ENCODE measurements at places on chromosomes 7 and 10.

DNA sequence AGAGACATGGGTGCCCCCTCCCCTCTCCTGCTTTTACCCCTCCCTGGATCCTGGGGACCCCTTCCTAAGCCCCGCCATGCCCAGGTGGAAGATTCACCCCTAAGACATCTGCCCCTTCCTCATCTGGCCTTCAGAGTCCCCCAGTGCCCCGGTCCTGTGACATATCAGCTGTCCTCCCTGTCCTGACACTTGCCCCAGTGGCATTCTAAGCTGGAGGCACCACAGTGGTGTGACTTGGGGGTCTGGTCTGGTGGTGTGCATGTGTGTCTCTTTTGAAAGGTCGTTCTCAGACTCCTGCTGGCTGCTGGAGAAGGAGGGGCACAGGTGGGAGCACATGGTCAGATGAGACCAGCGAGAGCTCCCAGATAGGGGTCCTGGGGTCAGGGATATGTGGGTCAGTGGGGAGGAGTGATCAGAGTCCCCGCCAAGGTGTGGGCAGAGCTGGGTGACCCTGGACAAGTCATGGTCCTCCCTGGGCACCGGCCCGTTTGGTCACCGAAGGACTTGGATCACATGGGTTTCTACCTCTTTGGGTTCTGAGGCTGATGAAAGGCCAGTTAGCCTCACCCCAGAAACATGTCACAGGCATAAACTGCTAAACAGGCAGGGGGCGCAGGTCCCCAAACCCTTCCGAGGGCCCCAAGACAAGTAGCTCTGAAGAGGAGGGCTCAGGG, 645 bp upstream of the TFR2 start:
- DNase-seq = no peak

DNA sequence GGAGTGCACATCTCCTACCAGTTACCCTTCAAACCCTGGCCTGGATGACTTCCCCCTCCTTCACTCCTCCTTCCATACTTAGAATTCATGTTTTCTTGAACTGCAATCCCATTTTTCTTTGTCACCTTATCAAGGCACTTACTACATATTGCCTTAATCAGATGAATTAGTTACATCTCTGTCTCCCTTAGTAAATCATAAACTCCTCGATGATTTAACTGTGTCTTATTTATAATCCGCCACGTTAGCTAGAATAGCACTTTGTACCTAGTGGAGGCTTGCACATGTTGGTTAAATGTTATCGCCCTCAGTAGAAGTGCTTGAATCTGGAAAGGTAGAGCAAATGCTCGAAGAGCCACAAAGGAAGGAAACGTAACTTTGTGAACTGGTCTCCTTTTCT, 94.7 kb upstream of the RAB11FIP2 start:
- no peak for DNase-seq

GRCh38 chr7:59079-60016, 133.0 kb upstream of the FAM20C start:
- DNase-seq = no peak

GRCh38 chr7:153370092-153370491, 610.5 kb downstream of the ACTR3B start:
- no peak for DNase-seq

DNA sequence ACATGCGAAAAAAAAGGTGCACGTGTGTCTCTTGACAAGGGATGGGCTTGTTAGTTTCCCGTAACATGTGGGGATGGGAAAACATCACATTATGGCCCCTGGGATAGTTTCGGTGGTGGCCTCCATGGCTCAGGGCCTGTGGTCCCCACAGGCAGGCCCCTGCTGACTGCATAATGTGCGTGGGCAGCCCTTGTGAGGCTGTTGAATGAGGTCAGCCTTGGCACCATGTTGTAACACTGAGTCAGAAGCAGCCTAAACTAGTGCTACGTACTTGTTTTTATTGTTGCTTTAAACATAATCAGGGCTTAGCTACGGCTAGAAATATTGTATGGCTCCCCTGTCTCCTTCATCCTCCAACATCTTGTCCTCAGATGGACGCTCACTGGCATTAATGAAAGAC, 80.6 kb downstream of the BEND7 start:
- DNase-seq = no peak

GRCh38 chr10:31051703-31052102, 20.0 kb upstream of the ZNF438 start:
- no peak for DNase-seq

DNA sequence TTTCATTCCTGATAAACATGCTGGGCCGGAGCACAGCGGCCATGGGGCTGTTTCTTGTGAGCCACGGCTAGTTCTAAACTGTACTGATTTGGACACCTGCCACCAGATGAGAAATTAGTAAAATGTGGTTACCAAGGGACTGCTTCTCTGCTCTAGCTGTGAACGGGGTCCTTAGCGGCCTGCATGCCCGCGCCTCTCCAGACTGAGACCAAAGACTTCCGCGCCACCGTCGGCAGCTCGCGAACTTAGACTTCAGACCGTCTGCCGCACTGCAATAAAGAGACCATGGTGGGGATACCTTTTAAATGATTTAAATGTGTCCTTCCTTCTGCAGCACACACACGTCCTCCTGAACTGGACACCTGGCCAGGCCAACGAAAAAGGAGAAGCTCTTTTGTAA, 116.4 kb downstream of the BMS1 start:
- DNase-seq = no peak

- DNase-seq = no peak
These were observed at the start of gene SYNPO2L for GRCh38 chr10:73655990-73656298. Gene SYNPO2L (minus strand): TSS chr10:73656029. CDS start chr10:73655922, 107 bp downstream.

GRCh38 chr7:40199076-40199802, 64.4 kb downstream of the SUGCT start:
- DNase-seq = no peak

DNA sequence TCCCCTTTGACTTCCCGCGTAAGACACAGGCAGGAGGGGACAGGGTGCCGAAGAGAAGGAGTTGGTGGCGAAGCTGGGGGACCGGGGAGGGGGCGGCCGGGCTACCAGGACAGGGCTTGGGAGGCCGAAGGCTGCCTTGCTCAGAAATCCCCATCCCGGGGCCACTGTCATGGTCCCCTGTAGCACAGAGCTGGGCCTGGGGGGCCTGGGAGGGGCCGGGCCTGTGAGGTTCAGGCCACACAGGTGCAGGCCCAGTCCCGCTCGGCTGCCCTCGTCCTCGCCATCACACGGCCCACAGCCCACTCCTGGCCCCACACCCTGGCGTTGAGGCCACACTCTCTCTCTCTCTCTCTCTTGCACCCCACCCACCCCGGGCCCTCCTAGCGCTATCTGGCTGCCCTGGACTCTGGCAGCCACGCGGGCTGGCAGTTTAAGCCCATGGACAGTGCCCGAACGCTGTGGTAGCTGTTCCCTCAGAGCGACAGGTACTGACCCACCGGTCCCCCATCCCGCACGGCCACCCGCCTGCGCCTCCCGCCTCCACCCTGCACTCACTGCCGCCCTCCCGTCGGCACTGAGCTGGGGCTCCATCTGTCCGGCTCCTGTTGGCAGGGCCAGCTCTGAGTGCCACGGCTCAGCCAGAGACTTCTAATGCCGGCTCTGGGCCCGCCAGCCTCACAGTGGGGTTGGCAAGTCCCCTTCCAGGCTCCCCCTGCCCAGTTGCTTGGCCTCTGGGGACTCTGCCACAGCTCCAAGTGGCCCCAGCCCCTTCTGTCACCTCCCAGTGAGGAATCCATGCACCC, 28.0 kb downstream of the TTYH3 start:
- no peak for DNase-seq

GRCh38 chr7:99452541-99452940, 13.4 kb downstream of the ATP5MF start:
- no peak for DNase-seq

GRCh38 chr7:70764701-70765208, 367.2 kb upstream of the GALNT17 start:
- no peak for DNase-seq

GRCh38 chr7:155709453-155709852, 65.0 kb downstream of the RBM33 start:
- DNase-seq = no peak

- DNase-seq = no peak
These were observed 80.5 kb upstream of the NPS start for GRCh38 chr10:127468632-127469031.

GRCh38 chr7:26928703-26929347, 64.4 kb upstream of the SKAP2 start:
- no peak for DNase-seq

- DNase-seq = no peak
These were observed 6.3 kb upstream of the ZNF503 start for GRCh38 chr10:75407713-75408508.

DNA sequence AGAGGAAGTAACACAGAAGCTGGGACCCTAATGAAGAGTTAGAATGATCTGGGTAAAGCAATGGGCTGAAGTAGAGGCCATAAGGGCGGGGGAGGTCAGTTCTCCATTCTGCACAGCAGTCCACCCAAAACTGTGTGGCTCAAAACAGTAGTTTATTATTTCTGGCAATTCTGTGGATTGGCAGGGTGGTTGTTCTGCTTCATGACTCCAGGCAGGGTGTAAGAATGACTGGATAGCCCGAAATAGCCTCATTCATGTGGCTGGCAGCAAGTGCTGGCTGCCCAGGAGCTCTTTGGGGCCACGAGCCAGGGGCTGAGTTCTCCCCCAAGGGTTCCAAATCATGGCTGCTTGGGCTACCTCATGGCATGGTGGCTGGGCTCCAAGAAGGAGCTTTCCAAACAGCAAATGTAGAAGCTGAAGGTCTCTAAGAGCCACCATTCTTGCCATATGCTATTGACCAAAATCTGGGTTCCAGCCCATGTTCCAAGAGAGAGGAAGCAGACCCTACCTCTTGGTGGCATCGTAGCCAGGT, 315.1 kb upstream of the C7orf33 start:
- no peak for DNase-seq

GRCh38 chr10:31624611-31625010, 304.0 kb downstream of the ARHGAP12 start:
- DNase-seq = no peak

- no peak for DNase-seq
These were observed 1.3 kb upstream of the HKDC1 start for GRCh38 chr10:69218831-69219230.

Data from stimulated activated CD8-positive, alpha-beta memory T cell treated with anti-CD3 and anti-CD28 coated beads, Interleukin-15, amount 100 ng/mL, for 1 hour (primary cell).